ENCODE measurements at places on chromosomes 5 and 9.

- no peak for DNase-seq
These were observed 47.7 kb downstream of the AMBP start for GRCh38 chr9:114030364-114030763.

DNA sequence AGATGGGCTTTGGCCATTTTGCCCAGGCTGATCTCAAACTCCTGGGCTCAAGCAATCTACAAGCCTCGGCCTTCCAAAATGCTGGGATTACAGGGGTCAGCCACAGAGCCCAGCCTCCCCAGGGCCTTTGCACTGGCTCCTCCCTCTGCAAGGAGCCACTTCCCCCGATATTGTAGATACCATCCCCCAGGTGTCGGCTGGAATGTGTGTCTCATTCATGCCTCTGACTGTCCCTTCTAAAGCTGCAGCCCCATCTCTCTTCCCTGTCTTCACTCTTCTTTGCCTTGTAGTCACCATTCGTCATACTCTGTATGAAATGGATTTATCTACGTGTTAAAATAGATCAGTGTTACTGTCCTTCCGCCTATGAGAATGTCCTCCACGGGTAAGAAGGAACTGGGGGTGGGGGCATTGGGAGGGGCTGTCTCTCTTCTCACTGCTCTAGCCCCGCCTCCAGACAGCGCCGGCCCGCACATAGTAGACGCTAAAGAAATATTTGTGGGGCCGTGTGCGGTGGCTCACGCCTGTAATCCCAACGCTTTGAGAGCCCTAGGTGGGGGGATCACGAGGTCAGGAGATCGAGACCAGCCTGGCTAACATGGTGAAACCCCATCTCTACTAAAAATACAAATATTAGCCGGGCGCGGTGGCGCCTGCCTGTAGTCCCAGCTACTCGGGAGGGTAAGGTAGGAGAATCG, 68.5 kb downstream of the LMX1B start:
- no peak for DNase-seq

- DNase-seq = no peak
These were observed 167.9 kb upstream of the PANK3 start for GRCh38 chr5:168746893-168747640.

DNA sequence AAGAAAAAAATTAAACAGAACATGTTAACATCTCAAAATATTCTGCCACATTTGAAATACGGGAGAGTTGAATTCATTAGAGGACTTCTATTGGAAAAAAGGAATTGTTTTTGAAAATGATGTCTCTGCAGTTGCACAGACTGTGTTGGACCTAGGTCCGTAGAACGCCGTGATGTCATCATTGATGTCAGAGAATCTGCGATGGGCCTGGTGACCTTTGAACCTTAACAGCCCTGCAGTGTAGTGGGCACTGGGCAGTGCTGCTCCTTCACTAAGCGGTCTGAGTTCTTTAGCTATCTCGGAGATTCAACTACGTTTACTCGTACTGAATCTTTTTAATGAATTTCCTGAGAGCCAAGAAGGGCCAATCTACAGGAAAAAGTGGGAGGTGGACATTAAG, at the start of gene FAM170A:
FAM170A (plus strand) TSS at position 220 of the 400 bp plus-strand sequence. CDS start 211 bp downstream, outside the sequence.
- DNase-seq = no peak

GRCh38 chr5:149654231-149654630, 72.9 kb downstream of the ARHGEF37 start:
- DNase-seq = no peak

DNA sequence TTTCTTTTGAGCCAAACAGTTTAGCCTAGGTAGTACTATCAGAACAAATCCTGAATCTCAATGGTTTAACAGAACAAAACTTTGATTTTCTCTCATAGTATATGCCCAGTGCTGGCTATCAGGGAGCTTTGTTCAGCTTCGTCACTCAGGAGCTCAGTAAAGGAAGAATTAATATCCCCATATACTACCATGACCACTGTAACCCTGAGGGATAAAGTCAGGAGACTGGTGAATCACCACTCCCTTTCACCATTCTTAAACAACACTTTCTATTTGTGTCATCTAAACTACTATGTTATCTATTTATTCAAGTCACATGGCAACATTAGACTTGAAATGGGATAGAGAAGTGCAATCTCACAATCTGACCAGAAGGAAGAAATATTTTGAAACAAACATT, 522.6 kb upstream of the COX7C start:
- no peak for DNase-seq

- DNase-seq = no peak
These were observed 22.5 kb downstream of the RANBP3L start for GRCh38 chr5:36279054-36279698.

DNA sequence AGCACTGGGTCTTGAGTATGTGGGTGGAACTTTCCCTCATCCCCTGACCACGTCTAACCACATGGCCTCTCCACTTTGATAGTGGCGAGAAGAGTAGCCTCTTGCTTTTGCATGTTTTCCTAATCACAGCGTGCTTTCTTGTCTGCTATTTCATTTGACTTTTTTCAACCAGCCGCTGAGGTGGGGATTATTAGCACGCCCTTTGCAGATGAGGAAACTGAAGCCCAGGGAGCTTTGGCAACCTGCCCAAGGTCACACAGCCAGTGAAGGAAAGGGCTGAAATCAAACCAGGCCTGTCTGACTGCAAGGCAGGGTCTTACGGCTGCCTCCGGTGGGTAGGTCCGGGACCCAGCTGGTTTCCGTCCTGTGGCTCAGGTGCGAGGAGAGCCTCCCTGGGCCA, 106.5 kb upstream of the MSX2 start:
- no peak for DNase-seq

DNA sequence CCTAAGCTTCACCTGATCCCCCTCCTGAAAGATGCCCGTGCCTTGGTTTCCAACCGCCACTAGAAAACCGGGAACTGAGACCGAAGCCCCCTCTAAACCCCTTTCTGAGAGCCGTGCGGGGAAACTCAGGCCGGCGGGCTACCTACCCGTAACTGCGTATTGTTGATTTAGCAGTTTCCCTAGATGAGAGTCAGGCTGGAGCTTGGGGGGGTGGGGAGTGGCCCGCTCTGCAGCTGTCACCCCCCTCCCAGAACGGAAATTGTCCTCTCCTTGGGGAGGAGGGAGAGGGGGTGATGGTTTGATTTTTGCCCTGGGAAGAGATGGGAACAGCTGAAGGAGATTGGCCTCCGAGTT, 2.5 kb downstream of the CXXC5 start:
- no peak for DNase-seq

- DNase-seq = no peak
These were observed 130.9 kb downstream of the CCDC192 start for GRCh38 chr5:127834094-127834531.

DNA sequence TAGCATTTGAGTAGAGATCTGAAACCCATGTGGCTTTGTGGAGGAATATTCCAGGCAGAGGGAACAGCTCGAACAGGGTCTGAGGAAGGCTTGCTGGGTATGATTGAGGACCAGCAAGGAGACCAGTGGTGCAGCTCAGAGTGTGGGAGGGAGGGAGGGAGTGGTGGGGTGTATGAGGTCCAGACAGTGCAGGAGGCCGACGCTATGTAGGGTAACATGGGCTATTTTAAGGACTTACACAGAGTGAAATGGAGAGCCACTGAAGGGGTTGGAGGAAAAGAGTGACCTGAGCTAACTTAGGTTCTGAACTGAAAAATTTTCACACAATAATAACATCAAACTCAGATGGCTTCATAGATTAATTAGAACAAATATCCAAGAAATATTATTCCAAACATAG, 41.9 kb downstream of the HMGXB3 start:
- DNase-seq = no peak

DNA sequence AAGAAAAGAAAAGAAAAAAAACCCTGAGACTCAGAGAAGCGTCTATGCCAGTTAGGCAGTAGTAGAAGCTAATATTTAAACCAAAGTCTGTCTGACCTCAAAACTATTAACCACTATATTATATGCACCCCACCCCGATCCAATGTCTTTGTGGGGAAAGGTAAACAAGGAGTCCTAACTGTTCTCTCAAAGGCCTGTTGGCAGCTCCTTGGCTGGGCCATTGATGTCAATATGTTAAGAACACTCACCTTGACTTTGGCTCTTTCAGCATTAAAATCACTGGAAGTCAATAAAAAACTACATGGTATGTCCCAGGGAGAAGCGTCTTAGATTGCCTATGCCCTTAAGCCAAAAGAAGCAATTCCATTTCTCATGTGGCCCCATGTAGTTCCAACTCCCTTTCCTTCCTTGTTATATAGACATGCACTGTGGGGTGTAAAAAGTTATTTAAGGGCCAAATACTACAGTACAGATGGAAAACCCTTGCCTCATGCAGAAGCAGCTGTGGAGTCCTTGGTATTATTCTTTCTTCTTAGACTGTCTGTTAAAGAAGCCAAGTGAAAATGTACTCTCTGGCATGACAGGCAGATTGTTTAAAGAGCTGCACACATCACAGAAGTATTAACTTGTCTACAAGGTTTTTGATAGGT, 308.6 kb upstream of the RPS23 start:
- DNase-seq = no peak

GRCh38 chr5:172442592-172442991, 11.7 kb downstream of the SH3PXD2B start:
- DNase-seq = no peak

DNA sequence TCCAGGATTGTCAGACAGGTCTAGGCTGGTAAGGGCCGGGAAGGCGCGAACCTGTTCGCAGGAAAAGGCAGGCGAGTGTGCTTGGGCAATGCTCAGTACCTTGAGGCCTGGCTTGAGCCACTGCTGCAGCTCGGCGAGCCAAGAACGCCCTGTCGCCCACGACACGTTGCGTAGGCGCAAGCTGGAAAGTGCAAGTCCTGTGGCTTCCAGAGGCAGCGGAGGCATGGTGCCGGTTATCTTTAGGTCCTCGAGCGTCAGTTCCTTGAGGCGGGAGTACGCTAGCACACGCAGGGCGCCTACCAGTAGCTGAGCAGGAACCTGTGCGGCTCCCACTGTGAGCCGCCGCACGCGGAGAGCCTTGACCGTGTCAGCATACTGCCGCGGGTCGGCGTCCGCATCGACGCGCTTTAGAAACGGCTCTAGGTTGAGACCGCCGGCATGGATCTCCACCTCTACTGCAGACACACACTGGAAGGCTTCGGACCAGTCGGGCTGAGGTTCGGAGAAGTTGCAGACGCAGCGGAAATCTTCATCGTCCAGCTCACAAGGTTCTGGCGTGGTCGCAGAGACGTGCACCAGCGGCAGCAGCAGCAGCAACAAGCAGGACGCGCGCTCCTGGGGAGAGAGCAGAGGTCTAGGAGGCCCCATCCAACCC, 482 bp downstream of the CD14 start:
- no peak for DNase-seq

GRCh38 chr5:121503111-121503840, 348.4 kb upstream of the FTMT start:
- no peak for DNase-seq

- DNase-seq = no peak
These were observed 208.8 kb downstream of the MELK start for GRCh38 chr9:36781533-36781932.

- DNase-seq = no peak
These were observed 96.8 kb upstream of the PJA2 start for GRCh38 chr5:109506556-109506955.

DNA sequence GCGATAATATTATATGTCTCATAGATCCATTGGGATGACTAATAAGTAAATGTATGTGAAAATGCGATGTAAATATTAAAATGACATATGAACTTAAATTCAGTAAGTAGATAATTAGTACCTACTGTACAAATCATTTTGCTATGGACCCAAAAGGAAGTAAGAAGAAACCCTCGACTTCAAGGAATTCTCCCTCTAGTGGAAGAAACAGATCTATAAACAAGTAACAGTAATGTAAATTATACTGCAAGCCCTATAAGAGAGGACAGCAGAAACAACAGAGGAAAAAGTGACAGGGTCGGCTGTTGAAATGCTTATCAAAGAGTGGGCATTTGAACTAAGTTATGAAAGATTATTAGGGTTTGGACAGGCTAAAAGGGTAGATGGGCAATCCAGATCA, 320.3 kb downstream of the DMAC1 start:
- no peak for DNase-seq

- no peak for DNase-seq
These were observed 72.1 kb upstream of the ANKRD55 start for GRCh38 chr5:56305001-56305950.

DNA sequence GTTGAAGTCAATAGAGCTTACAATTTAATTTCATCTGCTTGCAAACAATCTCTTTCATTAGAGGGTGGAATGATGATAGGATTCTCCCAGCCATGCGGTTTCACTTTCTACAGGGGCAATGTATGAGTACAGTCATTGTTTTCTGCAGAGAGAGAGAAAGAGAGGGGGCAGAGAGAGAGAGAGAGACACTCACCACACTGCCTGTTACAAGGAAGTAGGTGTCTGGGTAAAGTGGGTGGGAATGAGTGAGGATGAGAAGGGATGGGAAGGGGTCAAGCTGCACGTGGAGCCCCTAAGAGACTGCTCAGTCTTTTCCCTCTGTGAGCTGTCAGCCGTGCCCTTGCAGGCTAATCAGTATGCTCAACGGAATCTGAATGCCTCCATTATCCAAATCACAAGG, 454.3 kb downstream of the KDM4C start:
- no peak for DNase-seq

GRCh38 chr9:119370816-119371215, 1.6 kb upstream of the BRINP1 start:
- no peak for DNase-seq

DNA sequence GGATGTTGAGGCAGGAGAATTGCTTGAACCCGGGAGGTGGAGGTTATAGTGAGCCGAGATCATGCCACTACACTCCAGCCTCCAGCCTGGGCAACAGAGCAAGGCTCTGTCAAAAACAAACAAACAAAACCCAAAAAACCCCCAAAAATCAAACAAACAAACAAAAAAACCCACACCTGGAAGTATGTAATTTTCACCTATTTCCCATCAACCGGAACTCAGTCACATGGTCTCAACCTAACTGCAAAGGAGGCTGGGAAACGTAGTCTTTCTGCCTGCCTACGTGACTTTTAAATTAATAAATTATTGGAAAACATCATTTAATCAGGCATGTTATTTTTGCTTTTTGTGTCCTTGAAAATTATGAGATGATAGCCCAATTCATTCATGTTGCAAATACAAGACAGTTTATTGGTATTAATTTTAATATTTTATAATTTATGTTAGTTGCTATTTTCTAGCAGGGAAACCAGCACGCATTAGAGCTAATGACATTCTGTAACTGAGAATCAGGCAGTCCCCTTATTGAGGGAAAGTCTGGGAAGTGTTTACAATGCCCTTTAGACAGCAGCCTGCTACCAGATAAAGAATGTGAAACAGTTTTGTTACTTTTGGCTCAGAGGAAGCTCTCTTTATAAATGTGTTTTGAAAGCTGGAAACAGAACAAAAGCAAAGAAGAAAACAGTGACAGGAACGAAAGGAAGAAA, 110.3 kb downstream of the NXNL2 start:
- no peak for DNase-seq

- DNase-seq = no peak
These were observed 230.3 kb downstream of the CRB2 start for GRCh38 chr9:123586275-123586674.

GRCh38 chr5:97182571-97183099, 412 bp downstream of the RIOK2 start:
- no peak for DNase-seq

- no peak for DNase-seq
These were observed 97.8 kb downstream of the STK32A start for GRCh38 chr5:147332658-147333057.

- no peak for DNase-seq
These were observed 20.0 kb upstream of the TEK start for GRCh38 chr9:27088981-27089380.
